ENCODE measurements at places on chromosomes 1 and 21.

DNA sequence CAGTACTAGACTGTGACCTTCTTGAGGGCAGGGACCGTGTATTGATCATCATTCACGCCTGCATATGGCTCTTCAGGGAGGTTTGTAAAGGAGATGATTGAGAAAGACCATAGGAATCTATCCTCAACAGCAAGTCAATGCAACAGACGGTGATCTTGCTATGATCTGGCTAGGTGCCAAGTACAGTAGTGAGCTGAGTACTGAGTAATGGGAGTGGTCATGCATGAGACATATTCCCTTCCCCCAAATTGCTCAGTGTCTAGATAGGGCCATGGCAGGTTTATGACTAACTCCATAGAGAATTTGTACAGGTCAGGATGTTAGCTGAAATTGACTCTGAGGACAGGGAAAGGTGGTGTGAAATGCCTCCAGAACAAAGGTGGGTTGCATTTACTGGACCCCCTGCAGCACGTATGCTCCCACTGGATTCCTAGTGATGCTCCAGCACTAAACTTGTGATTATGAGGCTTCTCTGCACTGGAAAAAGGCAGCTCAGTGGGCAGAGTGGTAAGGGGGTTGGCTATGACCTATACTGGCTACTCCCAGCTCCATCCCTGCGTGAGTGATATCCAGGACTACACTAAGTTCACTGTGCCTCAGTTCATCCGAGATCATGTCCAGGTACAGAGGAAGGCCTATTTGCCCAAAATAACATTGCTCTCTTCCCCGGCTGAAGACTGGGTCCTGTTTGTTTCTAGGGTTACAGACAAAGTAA lies 37.2 kb downstream of the KCNJ6 start:
- H3K4me3 ChIP-seq = no peak overlapping the region
- no peaks in the 10 kb centered on the region for H3K4me1 ChIP-seq
- no peak overlapping the region for H3K27ac ChIP-seq
- H3K27me3 ChIP-seq = no peaks in the 10 kb centered on the region
- no peaks in the 10 kb centered on the region for H3K36me3 ChIP-seq

DNA sequence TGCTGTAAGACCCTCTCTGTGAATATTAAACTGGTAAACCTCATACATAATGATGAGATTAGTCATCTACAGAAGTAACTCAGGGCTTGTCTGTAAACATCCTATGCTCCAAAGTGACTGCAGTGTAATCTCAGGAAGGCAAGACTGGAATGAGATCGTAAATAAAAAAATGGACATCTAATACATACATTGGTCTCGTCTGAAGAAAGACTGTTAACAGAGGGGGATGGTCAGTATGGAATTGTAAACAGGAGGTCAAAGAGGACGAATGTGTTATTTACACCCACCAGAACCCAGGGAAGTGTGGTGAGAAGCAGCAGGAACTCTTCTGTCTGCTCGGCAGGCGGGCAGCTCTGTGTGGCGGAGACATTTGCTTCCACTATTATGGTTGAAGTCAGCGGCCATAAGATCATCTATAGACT lies 51.4 kb downstream of the DISC1 start:
- no peak for DNase-seq
- peaks cover 3% of the 10 kb centered on the region for H3K4me1 ChIP-seq
- H3K27ac ChIP-seq = no peak overlapping the region
- H3K4me3 ChIP-seq = no peak overlapping the region
- no peaks in the 10 kb centered on the region for H3K27me3 ChIP-seq

GRCh38 chr21:34815831-34816705 lies 147.3 kb downstream of the CLIC6 start:
- peaks cover 27% of the 10 kb centered on the region for H3K36me3 ChIP-seq
- no peak overlapping the region for H3K4me3 ChIP-seq
- H3K27ac ChIP-seq = no peak overlapping the region
- no peak for DNase-seq
- H3K4me1 ChIP-seq = peaks cover 8% of the 10 kb centered on the region

- no peak for DNase-seq
- no peaks in the 10 kb centered on the region for H3K4me1 ChIP-seq
- no peaks in the 10 kb centered on the region for H3K36me3 ChIP-seq
- H3K27ac ChIP-seq = no peak overlapping the region
These were observed 37.2 kb upstream of the TSPEAR start for GRCh38 chr21:44748621-44749020.

DNA sequence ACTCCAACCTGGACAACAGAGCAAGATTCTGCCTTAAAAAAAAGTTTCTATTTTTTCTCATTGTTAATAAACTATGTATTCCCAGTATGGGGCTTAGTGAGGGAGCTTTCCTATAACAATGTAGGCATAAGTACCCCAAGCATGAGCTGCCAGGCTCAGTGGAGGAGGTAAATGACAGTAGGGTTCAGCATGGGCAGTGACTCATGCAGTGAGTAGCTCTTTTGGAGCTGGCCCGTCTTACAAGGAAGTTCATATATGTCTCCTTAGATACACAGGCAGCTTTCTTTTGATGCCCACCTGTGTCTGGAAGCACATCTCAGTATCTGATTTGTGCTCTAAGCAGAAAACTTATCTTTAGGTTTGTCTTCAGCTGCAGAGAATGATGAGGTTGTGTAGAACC lies 57.9 kb downstream of the ZNF678 start:
- H3K4me1 ChIP-seq = no peaks in the 10 kb centered on the region
- no peak overlapping the region for H3K4me3 ChIP-seq
- H3K27ac ChIP-seq = no peak overlapping the region
- H3K27me3 ChIP-seq = no peaks in the 10 kb centered on the region
- no peaks in the 10 kb centered on the region for H3K36me3 ChIP-seq
- DNase-seq = no peak

GRCh38 chr1:68116643-68117235 lies 66.3 kb upstream of the DIRAS3 start:
- H3K27ac ChIP-seq = no peak overlapping the region
- peak; percentile 64 for DNase-seq
- H3K36me3 ChIP-seq = no peaks in the 10 kb centered on the region
- H3K27me3 ChIP-seq = no peaks in the 10 kb centered on the region

GRCh38 chr1:94919241-94920030 lies 7.5 kb downstream of the CNN3 start:
- H3K27me3 ChIP-seq = peaks cover 5% of the 10 kb centered on the region
- no peak overlapping the region for H3K27ac ChIP-seq
- H3K4me3 ChIP-seq = no peak overlapping the region
- H3K4me1 ChIP-seq = no peaks in the 10 kb centered on the region
- H3K36me3 ChIP-seq = no peaks in the 10 kb centered on the region

DNA sequence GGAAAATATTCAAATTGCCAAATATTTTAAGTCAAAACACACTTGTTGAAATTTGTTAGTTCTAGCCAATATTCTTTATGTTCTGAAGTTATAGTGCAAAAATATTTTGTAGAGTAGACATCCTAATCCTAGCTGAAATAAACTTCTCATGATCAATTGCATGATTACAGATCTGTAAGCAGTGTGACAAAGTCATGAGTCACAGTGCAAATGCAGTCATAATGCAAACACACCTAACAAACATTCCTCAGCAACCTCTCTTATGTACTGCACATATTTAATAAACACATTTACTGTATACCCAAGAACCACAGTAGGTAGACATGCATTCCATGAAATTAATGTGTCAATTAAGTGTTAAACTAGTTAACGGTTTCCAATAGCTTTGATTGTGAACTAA lies 1857.4 kb downstream of the NCAM2 start:
- no peak overlapping the region for H3K4me3 ChIP-seq
- DNase-seq = no peak
- no peaks in the 10 kb centered on the region for H3K4me1 ChIP-seq
- no peaks in the 10 kb centered on the region for H3K27me3 ChIP-seq
- no peaks in the 10 kb centered on the region for H3K36me3 ChIP-seq

- no peaks in the 10 kb centered on the region for H3K27me3 ChIP-seq
- H3K4me1 ChIP-seq = peaks cover 3% of the 10 kb centered on the region
- no peaks in the 10 kb centered on the region for H3K36me3 ChIP-seq
- H3K27ac ChIP-seq = no peak overlapping the region
These were observed 20.6 kb downstream of the NENF start for GRCh38 chr1:212453156-212453857.

GRCh38 chr1:98707556-98707955 lies 46.0 kb downstream of the SNX7 start:
- no peaks in the 10 kb centered on the region for H3K27me3 ChIP-seq
- H3K4me3 ChIP-seq = no peak overlapping the region
- no peak overlapping the region for H3K27ac ChIP-seq
- H3K4me1 ChIP-seq = no peaks in the 10 kb centered on the region

GRCh38 chr1:147618077-147618569 lies 52.2 kb downstream of the ACP6 start:
- peaks cover 6% of the 10 kb centered on the region for H3K4me1 ChIP-seq
- no peak overlapping the region for H3K27ac ChIP-seq
- H3K4me3 ChIP-seq = no peak overlapping the region
- no peak for DNase-seq
- H3K36me3 ChIP-seq = peaks cover 35% of the 10 kb centered on the region

GRCh38 chr1:7235871-7236517 lies 450.7 kb downstream of the CAMTA1 start:
- H3K4me1 ChIP-seq = no peaks in the 10 kb centered on the region
- no peak for DNase-seq
- no peak overlapping the region for H3K27ac ChIP-seq
- no peak overlapping the region for H3K4me3 ChIP-seq
- H3K27me3 ChIP-seq = no peaks in the 10 kb centered on the region

- no peak overlapping the region for H3K27ac ChIP-seq
- H3K4me3 ChIP-seq = no peak overlapping the region
- no peaks in the 10 kb centered on the region for H3K4me1 ChIP-seq
- H3K36me3 ChIP-seq = no peaks in the 10 kb centered on the region
These were observed 18.1 kb upstream of the SHE start for GRCh38 chr1:154520333-154520732.

- H3K27ac ChIP-seq = no peak overlapping the region
- H3K27me3 ChIP-seq = no peaks in the 10 kb centered on the region
- H3K4me1 ChIP-seq = peaks cover 12% of the 10 kb centered on the region
These were observed 35.2 kb downstream of the SYT6 start for GRCh38 chr1:114118351-114118990.

DNA sequence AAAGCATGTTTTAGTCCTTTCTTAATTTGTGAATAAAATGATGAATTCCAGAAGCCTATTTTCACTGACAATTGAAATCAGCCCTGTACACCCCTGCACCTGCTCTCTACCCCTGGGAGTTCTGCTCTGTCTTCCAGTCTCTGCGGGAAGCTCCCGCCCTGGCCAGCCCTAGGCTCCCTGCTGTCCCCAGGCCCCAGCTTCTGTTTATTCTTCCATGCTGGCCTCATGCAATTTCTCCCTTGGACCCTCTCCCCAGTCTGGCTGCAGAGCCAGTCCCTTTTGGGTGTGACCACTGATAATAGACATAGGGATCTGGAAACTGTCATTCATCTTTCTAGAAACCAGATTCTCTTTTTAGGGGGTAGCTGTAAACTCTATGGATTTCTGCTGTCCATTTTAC lies 258.6 kb downstream of the GRIK3 start:
- no peak overlapping the region for H3K4me3 ChIP-seq
- no peaks in the 10 kb centered on the region for H3K36me3 ChIP-seq
- H3K4me1 ChIP-seq = no peaks in the 10 kb centered on the region
- no peak overlapping the region for H3K27ac ChIP-seq
- H3K27me3 ChIP-seq = no peaks in the 10 kb centered on the region

DNA sequence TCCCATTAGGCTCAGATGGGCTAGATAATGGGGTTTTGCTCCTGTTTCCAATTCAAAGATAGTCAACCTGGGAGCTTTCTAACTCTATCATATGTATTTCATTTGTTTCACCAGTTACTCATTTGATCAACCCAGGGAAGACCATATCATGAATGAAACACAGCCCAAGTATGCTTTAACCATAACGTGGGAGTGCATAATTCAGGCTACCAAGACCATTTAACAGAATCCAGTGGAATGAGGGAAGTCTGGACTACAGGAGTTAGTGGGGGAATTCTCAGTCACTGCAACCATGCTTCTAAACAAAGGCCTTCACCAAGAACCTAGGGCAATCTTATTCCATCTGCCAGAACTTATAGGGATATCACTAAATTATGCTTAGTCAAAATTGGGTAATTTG lies 15.0 kb upstream of the SLC16A1 start:
- H3K27me3 ChIP-seq = no peaks in the 10 kb centered on the region
- no peak overlapping the region for H3K4me3 ChIP-seq
- no peak overlapping the region for H3K27ac ChIP-seq
- H3K4me1 ChIP-seq = no peaks in the 10 kb centered on the region
- DNase-seq = no peak

DNA sequence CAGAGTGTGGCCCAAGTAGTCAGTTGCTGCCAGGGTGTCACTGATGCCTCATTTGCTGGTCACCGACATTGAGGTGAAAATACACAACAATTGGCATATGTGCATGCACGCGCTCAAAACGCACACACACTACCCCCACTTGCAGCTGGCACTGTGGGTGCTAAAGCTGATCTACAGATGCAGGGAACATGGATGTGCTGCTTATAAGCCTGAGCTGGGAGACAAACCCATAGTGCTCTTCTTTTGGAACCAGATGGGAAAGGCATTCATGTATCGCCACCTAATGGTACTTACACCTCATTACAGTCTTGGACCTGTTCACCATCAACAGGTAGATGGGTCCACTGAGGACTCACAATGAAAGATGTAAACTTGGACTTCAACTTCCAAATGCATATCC lies 70.3 kb upstream of the CAMK1G start:
- H3K27me3 ChIP-seq = no peaks in the 10 kb centered on the region
- DNase-seq = peak; percentile 6
- no peak overlapping the region for H3K27ac ChIP-seq
- H3K36me3 ChIP-seq = no peaks in the 10 kb centered on the region

GRCh38 chr1:1181938-1182410 lies 8.3 kb downstream of the TTLL10 start:
- no peak overlapping the region for H3K4me3 ChIP-seq
- H3K4me1 ChIP-seq = peaks cover 28% of the 10 kb centered on the region
- DNase-seq = peak; percentile 14
- no peaks in the 10 kb centered on the region for H3K36me3 ChIP-seq
- no peak overlapping the region for H3K27ac ChIP-seq

- no peak for DNase-seq
- H3K27me3 ChIP-seq = peaks cover 3% of the 10 kb centered on the region
- H3K27ac ChIP-seq = peak overlapping the region; percentile 27
- H3K4me3 ChIP-seq = no peak overlapping the region
- no peaks in the 10 kb centered on the region for H3K4me1 ChIP-seq
- H3K36me3 ChIP-seq = no peaks in the 10 kb centered on the region
These were observed 32.3 kb downstream of the VWA5B1 start for GRCh38 chr1:20322825-20323612.

DNA sequence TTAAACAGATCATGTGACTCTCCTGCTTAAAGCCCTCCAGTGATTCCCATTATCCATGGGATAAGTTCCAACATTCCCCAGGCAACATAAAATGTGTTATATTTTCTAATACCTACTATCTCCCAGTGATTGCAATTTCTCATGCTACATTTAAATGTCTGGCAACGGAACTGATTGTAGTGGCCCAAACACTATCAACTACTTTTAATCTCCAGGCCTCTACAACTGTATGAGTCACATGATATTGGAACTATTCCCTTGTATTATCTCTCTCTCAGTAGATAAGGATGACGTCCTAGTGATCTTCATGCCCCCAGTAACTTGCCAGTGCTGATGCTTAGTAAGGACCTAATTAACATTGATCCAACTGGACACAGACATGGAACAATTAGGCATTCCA lies 49.9 kb downstream of the ERICH3 start:
- H3K36me3 ChIP-seq = no peaks in the 10 kb centered on the region
- no peak overlapping the region for H3K4me3 ChIP-seq
- H3K4me1 ChIP-seq = no peaks in the 10 kb centered on the region
- no peak overlapping the region for H3K27ac ChIP-seq

Data from natural killer cell (primary cell).